Stimulated activated CD8-positive, alpha-beta memory T cell treated with anti-CD3 and anti-CD28 coated beads, Interleukin-2, amount 100 ng/mL, for 48 hours (primary cell): ENCODE measurements at places on chromosomes 12 and 14.

DNA sequence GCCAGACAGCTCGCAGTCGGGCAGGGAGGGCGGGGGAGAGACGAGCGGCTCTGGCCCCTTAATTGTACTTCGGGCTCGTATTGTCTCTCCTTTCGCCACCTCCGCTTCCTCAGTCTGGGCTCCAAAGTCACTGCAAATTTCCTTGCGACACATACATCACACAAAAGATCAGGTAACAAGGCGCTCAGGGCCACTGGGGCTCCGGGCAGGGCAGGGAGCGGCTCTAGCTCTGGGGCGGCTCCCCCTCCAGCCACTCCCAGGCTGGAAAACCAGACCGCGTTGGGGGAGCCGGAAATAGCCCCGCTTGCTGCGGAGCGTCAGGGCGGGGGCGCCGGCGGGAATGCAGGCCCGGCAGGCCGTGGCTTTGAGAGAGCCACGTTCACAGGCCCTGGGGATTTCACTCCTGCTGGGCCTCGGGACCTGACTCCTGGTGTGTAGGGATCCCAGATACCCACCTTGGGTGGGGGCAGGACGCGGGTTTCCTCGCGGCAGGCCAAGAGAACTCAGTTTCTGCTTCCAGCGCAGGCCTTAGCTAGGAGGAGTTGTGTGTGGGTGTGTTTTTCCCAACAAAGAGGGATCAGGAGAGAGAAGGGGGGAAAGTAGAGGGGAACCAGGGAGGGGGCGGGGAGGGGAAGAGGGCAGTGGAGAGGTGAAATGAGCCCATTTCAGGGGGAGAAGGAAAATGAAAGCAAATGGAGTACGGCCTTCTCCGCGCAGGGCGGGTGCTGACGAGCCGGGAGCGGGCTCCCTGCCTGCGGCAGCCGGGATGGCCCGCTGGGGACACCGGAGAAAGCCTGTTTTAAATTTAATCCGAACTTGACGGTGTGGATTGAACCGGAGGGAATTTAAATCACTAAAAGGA lies 4.4 kb upstream of the HOXC9 start:
- DNase-seq = no peak

DNA sequence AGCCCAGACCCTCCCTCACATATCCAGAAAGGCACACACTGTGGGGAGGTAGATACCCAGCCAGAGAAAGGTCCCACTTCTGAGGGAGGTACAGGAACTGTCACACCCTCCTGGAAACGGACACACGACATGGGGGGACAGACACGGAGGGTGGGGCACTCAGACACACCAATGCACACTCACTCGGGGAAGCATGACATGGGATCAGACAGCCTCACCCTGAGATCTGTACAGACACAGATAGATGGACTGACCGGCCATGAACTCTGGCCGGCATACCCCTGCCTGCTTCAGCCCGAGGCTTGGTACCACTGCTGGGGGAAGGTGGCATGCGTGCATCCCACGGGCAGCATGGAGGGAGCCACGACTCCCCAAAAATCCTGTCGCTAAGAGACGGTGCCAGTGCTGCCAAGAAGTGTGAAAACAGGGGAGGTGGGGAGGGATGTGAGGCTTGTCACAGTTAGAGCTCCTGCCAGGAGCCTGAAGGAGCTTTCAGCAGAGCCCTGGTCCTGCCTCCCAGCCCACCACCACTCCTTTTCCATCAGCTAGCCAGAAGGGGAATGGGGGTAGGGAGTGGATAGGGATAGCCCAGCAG lies 571 bp downstream of the CPNE6 start:
- DNase-seq = no peak

GRCh38 chr14:32345311-32345791 lies 16.3 kb downstream of the AKAP6 start:
- DNase-seq = no peak

- DNase-seq = no peak
These were observed 11.2 kb downstream of the KRT72 start for GRCh38 chr12:52590021-52590420.

DNA sequence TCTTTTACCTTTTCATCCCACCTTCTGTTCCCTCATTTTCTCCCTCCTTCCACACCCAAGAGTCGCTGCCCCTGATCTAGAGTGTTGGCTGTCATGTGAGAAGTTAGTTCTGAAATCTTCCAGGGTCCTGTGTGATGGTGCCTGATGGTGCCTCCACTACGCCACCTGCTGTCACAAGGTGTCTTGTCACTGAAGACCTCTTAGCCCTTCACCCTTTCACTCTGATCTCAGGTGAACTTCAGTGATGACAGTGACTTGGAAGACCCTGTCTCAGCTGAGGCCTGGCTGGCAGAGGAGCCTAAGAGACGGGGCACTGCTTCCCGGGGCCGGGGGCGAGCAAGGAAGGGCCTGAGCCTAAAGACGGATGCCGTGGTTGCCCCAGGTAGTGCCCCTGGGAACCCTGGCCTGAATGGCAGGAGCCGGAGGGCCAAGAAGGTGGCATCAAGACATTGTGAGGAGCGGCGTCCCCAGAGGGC lies 7.6 kb upstream of the PFDN5 start:
- peak; percentile 28 for DNase-seq

DNA sequence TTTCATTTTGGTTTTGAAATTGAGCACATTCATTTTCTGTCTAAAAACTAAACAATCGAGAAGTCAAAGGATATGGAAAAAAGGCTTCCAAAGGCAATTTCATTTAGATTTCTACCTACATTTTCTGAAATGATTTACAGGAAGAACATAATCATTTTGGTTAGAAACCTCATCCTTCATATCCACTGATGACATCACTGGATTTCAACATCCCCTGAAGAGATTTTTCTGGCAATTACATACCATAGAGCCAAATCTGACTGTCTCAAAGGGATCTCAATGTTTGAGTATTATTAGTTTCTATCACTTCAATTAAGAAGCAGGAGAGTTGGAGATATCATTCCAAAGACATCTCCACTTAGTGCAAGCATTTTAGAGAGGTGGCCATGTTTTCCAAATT lies 137.8 kb downstream of the TTC7B start:
- DNase-seq = no peak

GRCh38 chr12:115129727-115130126 lies 445.8 kb upstream of the TBX3 start:
- no peak for DNase-seq

- no peak for DNase-seq
These were observed 89.0 kb downstream of the STON2 start for GRCh38 chr14:81311141-81311540.

DNA sequence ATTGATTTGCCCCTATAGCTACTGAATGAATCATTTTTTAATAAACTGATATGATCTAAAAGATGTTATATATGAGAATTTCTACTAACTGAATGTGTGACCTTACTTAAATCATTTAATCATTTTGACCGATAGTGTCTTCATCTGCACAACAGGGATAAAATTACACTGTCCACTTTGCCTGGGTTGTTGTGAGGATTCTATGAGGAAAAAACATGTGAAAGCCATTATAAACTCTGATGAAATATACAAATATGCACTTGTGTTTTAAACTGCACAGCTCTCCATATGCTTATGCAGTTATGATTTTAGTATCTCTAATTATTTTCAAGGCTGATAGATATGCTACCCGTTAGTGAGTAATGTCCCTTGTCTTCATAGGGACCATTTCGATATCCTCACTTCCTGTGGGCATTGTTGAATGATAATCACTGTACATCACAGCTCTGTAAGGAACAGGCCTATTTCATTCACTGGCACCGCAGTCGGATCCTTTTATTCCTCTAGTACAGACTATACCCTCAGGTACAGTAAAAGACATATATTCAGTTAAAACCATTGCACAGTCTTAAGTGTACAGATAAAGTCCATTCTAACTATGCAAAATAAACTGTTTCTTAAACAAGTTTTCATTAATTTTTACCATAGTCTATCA lies 88.7 kb upstream of the RAP1B start:
- no peak for DNase-seq

DNA sequence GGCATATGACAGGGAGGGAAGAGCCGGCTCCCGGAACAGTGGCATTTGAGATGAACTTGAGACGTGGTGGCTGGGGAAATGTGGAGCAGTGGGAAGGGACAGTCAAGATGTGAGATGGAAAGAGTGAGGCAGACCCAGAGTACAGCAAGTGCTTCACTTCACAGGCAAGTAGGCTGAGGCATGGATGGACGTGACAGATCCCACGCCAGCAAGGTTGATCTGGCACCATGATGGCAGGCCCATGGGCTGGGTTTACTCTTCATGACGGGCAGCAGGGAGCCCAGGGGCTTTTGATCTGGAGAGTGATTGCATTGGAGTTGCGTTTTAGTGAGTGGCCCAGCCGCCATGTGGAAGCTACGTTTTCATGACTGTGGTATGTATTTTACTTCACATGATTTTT lies 17.9 kb upstream of the EML1 start:
- no peak for DNase-seq

GRCh38 chr12:28876196-28876798 lies 272.8 kb upstream of the FAR2 start:
- no peak for DNase-seq

- DNase-seq = peak; percentile 59
These were observed 9.9 kb downstream of the BCL7A start for GRCh38 chr12:122031342-122032216.

DNA sequence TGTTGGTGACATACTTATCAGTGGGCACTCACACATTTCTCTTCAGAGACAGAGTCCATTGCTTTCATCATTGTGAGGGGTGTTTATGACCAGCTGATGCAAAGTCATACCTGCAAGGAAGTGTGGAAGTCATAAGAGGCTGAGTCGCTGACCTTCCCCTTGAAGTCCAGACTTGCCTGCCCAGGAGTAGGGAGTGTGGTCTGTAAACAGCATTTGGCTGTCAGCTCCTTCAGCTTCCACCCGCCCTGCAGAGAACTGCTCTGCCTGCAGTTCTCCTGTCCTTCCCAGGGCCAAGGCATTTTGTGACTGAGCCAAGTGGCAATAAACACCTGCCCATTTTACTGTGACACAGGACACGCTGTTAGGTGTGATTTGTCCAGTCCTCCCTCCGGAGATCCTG lies 801.3 kb downstream of the BCL11B start:
- no peak for DNase-seq
